ENCODE measurements at places on chromosomes 12 and 14.

DNA sequence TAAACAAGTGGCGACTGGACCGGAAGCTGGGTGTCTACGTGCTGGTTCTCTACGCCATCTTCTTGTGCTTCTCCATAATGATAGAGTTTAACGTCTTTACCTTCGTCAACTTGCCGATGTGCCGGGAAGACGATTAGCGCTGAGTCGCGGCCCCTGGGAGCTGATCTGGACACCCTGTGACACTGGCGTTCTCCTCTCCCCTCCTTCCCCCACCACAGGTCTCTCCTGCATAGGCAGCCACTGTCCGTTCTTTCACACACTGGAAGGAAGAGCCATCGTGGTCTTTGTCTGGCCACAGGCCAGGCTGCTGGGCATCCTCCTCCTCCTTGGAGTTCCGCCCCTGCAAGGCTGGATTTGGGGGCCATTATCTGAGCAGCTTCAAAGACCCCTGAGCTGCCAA, 20.1 kb upstream of the RIN3 start:
- no peak for DNase-seq

- DNase-seq = no peak
Observed at GRCh38 chr12:111975161-111975931, 37.6 kb downstream of the TMEM116 start.

DNA sequence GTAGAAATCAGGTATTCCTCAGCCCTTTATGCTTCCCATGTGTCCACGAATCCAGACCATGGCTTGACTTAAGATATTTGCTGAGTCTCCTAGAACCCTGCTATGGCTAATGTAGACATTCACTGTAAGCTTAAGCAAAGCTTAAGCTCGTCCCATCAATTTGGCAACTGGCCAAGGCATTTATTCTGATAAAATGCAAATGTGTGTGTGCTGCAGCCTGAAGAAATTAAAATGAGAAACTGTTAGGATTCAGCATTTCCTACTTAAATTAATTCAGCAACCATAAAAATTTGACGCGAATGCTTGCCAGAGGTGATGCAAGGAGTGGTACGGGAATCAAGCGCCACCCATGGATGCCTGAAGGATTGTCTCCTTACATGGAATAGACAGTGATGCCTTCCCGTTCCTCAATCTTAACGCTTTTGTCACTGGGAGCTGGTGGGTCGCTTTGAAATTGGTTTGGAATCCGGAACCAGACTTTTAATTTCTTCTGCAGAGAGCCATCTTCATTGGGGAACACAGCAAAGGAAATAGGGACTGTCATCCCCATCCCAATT, 13.2 kb downstream of the HEBP1 start:
- DNase-seq = no peak

DNA sequence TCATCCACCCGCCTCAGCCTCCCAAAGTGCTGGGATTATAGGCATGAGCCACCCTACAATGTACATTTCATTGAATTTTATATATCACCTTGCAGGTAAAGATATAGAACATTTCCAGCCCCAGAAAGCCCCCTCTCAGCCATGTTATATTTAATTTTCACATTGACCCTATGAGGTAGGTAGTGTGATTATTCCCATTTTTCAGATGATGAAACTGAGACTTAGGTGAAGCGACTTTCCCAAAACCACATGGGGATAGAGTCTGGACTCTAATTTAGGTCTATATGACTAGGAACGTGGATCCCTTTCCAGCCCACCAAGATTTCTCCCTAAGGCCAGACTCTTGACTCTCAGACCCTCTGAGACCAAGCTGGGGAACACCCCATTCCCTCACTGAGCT, 15.7 kb upstream of the POP5 start:
- DNase-seq = no peak

DNA sequence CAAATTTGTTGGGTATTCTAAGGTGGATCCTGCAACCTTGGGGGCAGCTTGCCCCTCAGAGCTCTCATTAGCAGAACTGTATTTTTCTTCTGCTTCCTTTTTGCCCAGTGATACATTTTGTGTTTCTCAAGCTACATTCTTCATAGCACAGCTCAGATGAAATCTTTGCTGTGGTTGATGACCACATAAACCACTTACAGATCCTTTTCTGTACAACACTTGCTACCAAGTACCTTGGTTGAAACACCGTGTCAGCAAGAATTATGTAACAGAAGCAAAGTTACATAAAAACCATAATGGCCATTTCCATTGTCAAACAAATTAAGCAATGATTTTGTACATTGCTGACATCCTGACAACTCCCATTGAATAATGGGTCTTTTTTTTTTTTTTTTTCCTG, 9.7 kb upstream of the PLBD1 start:
- no peak for DNase-seq

GRCh38 chr12:101889211-101889752, 11.9 kb downstream of the DRAM1 start:
- no peak for DNase-seq

- no peak for DNase-seq
Observed at GRCh38 chr12:130337488-130338303, at the start of gene PIWIL1. Gene PIWIL1, plus strand, starts transcription at chr12:130337887. Its CDS starts 4,705 bp downstream, at chr12:130342592.

DNA sequence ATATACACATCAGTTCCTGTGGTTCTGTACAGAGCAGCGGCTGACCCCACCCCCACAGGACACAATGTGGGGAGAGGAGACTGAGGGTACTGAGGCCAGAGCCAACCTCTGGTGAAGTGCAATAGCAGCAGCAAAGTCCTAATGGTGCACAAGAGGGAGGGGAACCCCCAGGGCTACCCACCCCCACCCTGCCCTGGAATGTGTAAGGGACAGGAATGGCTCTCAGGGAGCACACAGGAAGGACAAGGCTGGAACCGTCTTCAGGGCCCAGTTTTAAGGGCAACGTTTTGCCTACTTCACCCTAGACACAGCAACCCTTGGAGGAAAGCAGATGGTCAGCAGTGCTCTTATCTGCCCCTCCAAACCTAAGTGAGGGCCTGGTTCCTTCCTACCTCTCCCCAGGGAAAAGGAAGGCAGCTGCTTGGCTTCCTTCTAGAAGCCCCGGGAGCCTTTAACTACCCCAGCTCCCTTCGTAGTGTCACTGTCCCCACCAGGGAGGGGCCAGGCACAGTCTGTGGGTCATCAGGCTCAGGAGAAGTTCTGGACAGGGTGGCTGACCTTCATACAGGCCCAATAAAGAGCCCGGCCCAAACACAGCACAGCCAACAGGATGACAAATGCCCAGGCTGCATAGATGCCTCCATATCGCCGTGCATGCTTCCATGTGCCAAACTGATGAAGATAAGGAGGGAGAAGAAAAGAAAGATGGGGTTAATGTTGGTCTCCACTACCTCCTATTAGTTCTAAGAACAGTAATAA, 3.0 kb downstream of the PIP4P1 start:
- DNase-seq = no peak

- no peak for DNase-seq
Observed at GRCh38 chr12:63440048-63440447, 228.2 kb downstream of the DPY19L2 start.

GRCh38 chr12:108302016-108302402, 37.1 kb downstream of the CMKLR1 start:
- DNase-seq = no peak

GRCh38 chr12:109566424-109566823, 6.9 kb downstream of the MMAB start:
- no peak for DNase-seq

DNA sequence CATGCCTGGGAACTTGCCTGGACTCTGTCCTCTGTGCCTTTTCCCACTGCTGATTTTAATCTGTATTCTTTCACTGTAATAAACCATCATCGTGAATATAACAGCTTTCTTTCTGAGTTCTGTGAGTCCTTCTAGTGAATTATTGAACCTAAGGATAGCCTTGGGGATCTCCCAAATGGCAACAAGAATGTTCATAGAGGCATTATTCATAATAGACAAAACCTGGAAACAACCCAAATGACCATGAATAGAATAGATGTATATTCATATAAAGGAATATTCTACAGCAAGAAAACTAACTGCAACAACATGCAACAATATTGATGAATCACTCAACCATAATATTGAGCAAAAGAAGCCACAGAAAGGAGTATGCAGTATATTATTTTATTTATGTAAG, 44.7 kb upstream of the CEP83 start:
- no peak for DNase-seq

Measured in substantia nigra (tissue), 51 donors.